ENCODE measurements at places on chromosomes 1 and 21. TPM values are rescaled to one million over a fixed set of nuclear protein-coding genes. Genes with fewer than 3 reads are reported as not detected.

DNA sequence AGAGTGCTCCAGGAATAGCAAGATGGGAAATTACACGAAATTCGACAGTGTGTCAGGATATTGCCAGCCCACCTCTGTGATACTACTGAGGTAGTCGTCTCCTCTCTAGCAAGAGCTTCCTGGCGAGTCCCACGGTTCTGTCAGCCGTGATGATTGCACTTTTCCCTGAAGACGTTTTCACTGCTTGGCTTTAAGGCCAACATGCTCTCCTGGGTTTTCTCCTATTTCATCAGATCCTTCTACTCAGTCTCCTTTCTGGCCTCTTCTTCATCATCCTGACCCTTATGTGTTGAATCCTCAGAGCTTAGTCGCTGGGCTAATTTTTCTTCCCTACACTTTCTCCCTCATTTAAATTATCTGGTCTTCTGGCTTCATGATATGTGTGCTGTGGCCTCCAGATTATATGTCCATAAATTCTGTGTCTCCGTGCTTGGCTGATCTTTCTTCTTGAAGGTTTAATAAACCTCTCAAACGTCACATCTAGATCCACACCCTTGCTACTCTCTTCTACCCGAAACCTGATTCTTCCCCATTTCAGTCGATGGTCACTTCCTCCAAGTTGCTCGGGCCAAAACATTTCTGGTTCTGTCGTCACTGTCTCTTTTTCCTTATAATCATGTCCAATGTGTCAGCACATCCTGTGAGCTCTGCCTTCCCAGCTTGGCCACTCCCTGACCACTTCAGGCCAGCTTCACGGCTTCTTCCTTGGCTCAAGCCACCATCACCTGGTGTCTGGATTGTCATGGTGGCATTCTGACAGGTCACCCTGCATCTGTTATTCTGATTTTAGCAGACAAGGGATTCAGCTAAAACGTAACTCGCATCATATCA, 12.2 kb downstream of the OR2B11 start:
- DNase-seq = peak; percentile 57
- no peaks in the 10 kb centered on the region for H3K36me3 ChIP-seq
- peak overlapping the region; percentile 10 for H3K27ac ChIP-seq
- no peaks in the 10 kb centered on the region for H3K27me3 ChIP-seq
- no peak overlapping the region for H3K4me3 ChIP-seq

- H3K27ac ChIP-seq = no peak overlapping the region
- H3K4me1 ChIP-seq = no peaks in the 10 kb centered on the region
- H3K36me3 ChIP-seq = no peaks in the 10 kb centered on the region
- no peaks in the 10 kb centered on the region for H3K27me3 ChIP-seq
These were observed 30.6 kb downstream of the OMA1 start for GRCh38 chr1:58515794-58516401.

DNA sequence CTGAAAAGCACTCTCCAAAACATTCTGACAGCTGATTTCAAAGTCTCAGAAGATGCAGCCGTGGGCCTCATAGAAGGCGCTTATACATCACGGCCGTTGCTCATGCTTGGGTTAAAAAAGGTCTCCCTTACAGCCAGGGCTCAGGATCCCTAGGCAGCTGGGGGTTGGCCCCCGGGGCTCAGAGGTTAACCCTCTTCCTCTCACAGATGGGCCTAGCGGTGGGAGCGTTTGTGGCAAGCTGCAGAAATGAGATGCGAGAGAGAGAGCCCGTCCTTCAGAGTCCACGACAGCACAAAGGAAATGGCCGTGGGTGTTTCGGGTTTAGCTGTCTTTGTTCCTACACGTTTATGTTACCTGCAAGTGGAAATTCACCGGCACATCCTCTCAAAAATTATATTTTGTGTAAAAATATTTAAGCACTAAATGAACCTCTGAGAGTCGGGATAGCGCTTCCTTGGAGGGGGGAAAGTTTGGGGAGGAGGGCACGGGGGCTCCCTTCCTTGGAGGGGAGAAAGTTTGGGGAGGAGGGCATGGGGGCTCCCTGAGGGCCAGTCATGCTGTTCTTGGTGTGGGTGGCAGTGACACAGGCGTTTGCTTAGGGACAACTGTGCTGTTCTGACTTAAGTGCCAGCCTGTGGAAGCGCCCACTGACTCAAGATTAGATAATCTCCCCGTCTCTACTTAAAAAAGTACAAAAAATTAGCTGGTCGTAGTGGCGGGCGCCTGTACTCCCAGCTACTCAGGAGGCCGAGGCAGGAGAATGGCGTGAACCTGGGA, 20.5 kb upstream of the PRDM15 start:
- no peak overlapping the region for H3K4me3 ChIP-seq
- DNase-seq = no peak
- peaks cover 11% of the 10 kb centered on the region for H3K4me1 ChIP-seq
- H3K27me3 ChIP-seq = no peaks in the 10 kb centered on the region

- H3K4me3 ChIP-seq = no peak overlapping the region
- H3K27me3 ChIP-seq = no peaks in the 10 kb centered on the region
- no peak overlapping the region for H3K27ac ChIP-seq
- peaks cover 45% of the 10 kb centered on the region for H3K4me1 ChIP-seq
- peak; percentile 6 for DNase-seq
- H3K36me3 ChIP-seq = no peaks in the 10 kb centered on the region
These were observed 50.8 kb downstream of the TGFBR3 start for GRCh38 chr1:91835087-91835521.

GRCh38 chr1:194155962-194156361, 969.5 kb upstream of the B3GALT2 start:
- no peaks in the 10 kb centered on the region for H3K27me3 ChIP-seq
- H3K4me1 ChIP-seq = no peaks in the 10 kb centered on the region
- DNase-seq = no peak
- H3K36me3 ChIP-seq = no peaks in the 10 kb centered on the region
- no peak overlapping the region for H3K4me3 ChIP-seq
- H3K27ac ChIP-seq = no peak overlapping the region

DNA sequence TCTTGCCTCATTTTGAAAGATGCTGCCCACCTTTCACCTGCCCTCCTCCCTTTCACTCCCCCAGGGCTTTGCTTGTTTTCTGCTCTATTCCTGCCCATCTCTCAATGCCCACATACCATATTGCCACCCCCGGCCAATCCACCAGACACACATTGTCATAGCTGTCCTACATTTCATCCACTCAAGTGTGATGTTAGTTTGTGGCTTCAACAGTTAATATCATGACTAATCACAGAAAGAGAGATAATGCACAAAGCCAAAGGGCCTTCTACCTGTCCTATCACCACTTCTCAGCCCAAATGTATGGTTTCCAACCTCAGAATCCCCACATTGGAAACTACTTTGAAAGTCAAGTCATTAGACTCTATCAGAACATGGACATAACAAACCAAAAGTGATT, 18.0 kb upstream of the RCSD1 start:
- H3K27ac ChIP-seq = no peak overlapping the region
- H3K4me3 ChIP-seq = no peak overlapping the region
- DNase-seq = no peak
- no peaks in the 10 kb centered on the region for H3K36me3 ChIP-seq

DNA sequence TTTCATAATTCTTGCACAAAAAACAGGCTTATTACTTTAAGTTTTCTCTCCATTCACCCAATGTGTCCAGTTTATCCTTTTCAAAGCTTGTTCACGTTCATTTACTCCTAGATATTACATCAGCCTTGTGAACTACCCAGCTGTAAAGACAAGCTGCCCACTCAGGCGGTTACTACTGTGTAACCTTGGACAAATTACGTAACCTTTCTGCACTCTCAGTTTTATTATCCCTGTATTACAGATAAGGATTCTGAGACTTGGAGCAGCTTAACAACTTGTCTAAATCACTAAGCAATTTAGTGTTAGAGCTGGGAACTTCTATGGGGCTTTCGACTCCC, 20.5 kb upstream of the LPAR3 start:
- no peak overlapping the region for H3K27ac ChIP-seq
- peaks cover 11% of the 10 kb centered on the region for H3K4me1 ChIP-seq
- H3K4me3 ChIP-seq = no peak overlapping the region
- no peaks in the 10 kb centered on the region for H3K27me3 ChIP-seq
- DNase-seq = peak; percentile 67

GRCh38 chr1:219563568-219563967, 49.3 kb downstream of the ZC3H11B start:
- no peaks in the 10 kb centered on the region for H3K4me1 ChIP-seq
- H3K27me3 ChIP-seq = no peaks in the 10 kb centered on the region
- DNase-seq = no peak
- H3K4me3 ChIP-seq = no peak overlapping the region
- H3K36me3 ChIP-seq = no peaks in the 10 kb centered on the region
- no peak overlapping the region for H3K27ac ChIP-seq

GRCh38 chr1:223423641-223424233, 30.5 kb downstream of the CCDC185 start:
- H3K27me3 ChIP-seq = no peaks in the 10 kb centered on the region
- DNase-seq = no peak
- no peak overlapping the region for H3K27ac ChIP-seq
- no peaks in the 10 kb centered on the region for H3K4me1 ChIP-seq

Gene PIAS3
- total RNA-seq = 29.9 TPM

Gene ZSWIM5
- total RNA-seq = 20.1 TPM

Gene KIAA0040
- total RNA-seq = 7.7 TPM

Gene LRRC71
- total RNA-seq = 0.26 TPM

Gene ZNF593OS
- 0.18 TPM for total RNA-seq

Gene E2F2
- total RNA-seq = 0.12 TPM

Gene PTGFR
- 2.7 TPM for total RNA-seq

Gene NR5A2
- 0.46 TPM for total RNA-seq

Measured in adrenal gland (tissue), 19 donors.